Esophagus squamous epithelium (tissue), 5 donors: ENCODE measurements at places on chromosomes 2 and 18.

- no peak for DNase-seq
These were observed 31.7 kb downstream of the ATP6V1C2 start for GRCh38 chr2:10753156-10753555.

DNA sequence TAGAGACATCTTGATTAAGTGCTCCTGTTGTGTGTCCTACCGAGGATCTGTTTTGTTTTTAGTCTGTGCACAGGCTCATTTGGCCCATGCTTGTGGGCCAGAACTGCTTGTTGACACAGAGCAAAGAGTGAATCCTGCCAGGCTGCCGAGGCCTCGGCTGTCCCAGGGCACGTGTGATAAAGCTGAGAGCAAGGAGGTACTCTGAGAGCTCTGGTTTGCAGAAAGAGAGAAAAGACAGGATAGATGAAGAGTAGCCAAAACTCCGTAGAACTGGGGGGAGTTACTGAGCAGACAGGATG is 175.1 kb downstream of the FAM210A start:
- DNase-seq, result no peak

GRCh38 chr2:194870974-194871535 is 786.0 kb upstream of the SLC39A10 start:
- DNase-seq, result no peak

GRCh38 chr18:61582202-61582710 is 249.0 kb downstream of the CDH20 start:
- DNase-seq, result no peak

DNA sequence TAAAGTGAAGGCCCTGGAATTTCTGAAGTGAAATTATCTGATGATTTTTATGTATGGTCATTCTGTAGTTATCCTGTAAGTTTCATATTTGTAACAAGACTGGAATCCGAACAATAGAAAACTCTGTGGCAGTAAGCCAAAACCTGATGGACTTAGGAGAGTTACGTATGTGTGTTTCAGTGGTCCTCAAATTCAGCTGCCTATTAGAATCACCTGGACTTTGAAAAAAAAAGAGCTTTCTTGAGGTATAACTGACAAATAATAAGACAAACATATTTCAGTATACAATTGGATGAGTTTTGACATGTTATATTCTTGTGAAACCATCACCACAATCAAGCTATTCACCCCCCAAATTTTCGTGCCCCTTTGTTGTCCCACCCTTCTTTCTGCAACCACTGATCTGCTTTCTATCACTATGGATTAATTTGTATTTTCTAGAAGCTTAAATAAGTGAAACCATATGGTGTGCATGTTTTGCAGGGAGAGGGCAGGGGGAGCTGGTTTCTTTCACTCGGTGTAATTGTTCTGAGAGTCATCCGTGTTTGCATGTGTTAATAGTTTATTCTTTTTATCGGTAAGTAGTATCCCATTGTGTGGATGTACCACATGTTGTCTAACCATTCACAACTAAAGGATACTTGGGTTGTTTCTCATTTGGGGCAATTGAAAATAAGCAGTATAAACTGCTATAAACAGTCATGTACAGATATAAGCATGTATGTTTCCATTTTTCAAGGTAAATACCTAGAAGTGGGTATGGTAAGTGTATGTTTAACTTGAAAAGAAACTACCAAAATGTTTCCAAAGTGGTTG is 50.2 kb upstream of the EML4 start:
- DNase-seq, result no peak
